Activated effector memory CD4-positive, alpha-beta T cell treated with Interleukin-2 at 50 U/mL for 16 hours (primary cell): ENCODE measurements at places on chromosomes 2 and 18.

DNA sequence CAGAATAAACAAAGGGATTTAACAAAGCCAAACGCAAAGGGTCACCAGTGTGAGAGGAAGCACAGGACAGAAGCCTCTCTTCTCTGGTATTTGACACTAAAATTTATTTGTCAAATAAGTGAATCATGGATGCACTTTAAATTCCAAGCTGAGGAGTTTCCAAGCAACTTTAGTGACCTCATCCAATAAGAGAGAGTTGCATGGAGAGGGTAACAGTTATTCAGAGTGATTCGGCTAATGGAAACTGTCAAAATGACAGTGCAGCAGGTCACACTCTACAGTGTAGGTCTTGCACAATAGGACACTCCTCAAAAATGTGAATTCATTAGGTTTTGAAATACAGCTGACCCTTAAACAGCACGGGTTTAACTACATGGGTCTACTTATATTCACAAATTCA is 103.9 kb upstream of the ACVR1C start:
- no peak for DNase-seq

DNA sequence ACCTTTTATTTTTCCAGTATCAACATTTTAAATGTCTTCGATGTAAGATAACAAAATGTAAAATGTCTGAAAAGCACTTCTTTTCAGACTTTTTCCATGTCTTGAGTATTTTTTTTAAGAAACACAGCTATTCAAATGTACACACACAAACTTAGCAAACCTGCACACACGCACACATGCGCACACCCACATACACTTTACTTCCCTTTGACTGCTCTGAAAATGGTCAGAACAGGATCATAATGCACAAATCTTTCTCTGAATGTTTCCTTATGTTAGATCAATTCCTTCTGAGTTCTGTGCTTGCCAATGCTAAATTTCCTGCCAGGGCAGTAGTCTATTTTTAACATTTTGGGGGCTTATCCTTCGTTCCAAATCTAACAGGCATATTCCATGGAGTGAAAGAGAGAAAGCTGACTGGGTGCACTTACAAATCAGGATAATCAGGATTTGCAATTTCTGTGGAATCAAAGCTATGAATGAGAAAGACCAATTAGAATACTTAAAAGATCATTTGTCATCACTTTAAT is 136.3 kb downstream of the ZEB2 start:
- no peak for DNase-seq

- DNase-seq, result no peak
These were observed 32.8 kb upstream of the MYO3B start for GRCh38 chr2:170145191-170145590.

DNA sequence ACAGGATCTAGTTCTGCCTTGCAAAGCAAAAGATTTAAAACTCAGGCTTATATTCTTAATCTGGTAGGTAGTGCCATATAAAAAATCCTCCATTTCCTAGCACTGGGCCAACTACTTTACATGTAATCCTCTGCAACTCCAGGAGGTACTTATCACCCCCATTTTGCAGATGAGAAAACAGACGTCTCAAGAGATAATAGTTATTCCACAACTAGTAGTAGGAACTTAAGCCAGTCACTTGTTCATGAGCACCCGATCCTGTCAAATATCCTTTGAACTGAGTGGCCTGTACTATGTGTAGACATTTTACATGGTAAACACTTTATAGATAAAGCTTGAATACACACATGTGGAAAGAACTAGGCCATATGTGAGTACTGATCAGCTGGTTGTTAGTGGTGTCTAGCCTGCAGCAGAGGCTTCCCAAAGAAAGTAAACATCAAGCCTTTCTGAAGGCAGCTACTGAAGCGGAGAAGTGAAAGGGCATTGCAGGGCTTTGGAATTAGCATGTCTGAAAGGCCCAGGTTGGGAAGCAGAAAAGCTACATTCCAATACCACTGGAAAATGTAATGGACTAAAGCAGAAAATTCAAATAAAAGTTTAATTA is 48.0 kb downstream of the NAB1 start:
- no peak for DNase-seq

DNA sequence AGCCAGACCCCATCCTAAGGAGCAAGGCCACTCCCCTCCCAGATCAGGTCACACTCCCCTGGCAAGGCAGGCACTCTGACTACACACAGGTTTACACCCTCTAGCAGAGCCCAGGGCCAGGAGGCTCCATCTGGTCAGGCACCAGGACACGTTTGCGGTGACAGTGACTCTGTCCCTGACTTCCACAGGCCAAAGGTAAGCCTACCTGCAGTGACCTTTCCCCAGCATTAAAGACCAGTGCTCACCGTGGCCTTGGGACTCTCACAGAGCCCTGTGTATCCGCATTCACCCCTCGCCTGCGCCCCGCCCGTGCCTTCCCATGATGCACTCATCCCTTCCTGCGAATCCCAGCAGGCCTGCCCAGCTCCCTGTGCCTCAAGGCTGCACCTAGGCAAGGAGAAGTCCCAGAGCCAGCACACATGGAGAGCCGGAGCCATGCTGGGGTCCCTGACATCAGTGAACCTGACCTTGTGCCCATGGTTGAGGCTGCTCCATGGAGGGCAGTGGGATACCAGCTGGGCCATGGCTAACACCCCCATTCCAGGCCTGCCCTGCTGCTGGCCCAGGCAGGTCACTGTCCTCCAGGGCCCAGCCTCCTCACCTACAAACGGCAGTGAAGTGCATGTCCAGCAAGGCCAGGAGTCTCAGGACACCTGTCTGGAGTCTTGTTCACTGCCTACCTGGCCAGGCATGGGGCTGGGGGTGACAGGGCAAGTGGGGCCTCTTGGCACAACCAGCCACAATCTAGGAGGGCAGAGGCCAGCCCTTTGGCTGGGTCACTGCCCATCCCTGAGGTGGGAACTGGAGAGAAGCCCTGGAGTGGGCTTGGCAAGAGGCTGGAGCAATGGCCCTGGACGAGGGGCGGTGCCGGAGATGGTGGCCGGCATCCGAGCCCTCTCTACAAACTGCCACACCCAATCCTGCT is 3.0 kb downstream of the NEURL3 start:
- no peak for DNase-seq

GRCh38 chr2:62845256-62845655 is 139.7 kb downstream of the EHBP1 start:
- DNase-seq, result no peak

- DNase-seq, result no peak
These were observed 31.9 kb upstream of the RPIA start for GRCh38 chr2:88659538-88659915.

GRCh38 chr2:100537918-100538317 is 24.9 kb upstream of the PDCL3 start:
- DNase-seq, result no peak
